ENCODE measurements at places on chromosomes 2 and 18.

GRCh38 chr18:78939105-78939504 is 40.5 kb upstream of the SALL3 start:
- no peak for DNase-seq

- no peak for DNase-seq
These were observed 40.6 kb downstream of the SDC1 start for GRCh38 chr2:20184067-20184938.

- DNase-seq, result no peak
These were observed 36.8 kb downstream of the HS6ST1 start for GRCh38 chr2:128281852-128282245.

DNA sequence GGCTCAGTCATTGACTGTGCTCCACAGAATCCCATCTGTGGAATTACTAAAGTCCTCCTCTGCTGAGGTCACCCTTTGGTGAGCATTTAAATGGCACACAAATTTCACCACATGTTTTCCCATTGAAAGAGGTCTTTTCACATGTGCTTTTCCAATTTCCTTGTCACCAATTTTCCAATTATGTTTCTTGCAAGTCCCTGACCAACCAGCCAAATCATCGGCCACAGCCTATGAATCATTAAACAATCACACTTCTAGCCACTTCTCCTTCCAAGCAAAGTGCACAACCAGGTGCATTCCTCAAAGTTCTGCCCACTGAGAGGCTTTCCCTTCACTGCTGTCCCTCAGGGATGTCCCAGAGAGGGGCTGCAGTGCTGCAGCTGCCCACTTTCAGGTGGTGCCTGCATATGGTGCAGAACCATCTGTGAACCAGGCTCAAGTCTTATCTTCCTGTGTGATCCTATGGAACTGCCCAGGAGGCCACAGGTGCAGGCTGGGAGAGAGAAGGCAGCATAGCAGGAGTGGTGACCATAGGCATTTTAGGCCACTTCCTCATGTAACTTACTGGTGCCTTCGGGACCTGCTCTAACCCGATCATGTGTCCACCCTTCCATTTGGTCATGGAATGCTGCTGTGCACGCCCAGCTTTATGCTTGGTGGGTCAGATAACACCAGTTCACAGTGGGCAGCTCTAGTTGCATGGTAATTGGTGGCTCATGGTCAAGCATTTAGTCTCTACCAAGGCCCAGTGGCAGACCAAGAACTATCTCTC is 153.0 kb downstream of the SEPTIN10 start:
- no peak for DNase-seq

DNA sequence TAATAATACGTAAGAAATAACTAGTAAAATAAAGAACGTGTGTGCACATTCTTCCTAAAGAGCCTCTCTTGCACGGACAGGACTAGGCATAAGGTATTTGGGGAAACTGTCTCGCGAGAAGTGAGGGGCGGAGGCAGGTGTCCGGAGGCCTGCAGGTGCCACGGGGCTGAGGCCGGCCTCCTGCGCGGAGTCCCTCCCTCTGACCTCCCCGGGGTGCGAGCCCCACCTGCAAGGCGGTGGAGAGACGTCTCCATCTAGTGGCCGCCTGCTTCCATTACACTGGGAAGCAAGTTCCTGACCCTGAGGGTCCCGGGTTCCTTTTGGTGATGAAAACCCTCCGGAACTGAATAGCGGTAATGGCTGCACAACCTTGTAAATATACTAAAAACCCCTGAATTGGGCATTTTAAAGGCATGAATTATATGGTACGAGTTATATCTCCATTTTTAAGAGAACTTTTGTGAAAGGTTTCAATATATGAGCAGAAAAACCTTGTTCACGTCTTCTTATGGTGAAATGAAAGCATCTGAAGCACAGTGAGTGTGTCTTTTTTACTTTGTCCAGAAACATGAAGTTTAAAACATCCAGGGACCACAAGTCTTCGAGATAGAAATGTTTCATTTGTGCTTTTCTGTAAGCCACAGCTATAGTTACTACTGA is 35.5 kb upstream of the CTDP1 start:
- peak; percentile 32 for DNase-seq

GRCh38 chr2:175432021-175432420 is 250.5 kb upstream of the ATP5MC3 start:
- no peak for DNase-seq

GRCh38 chr2:123692121-123692520 is 333.0 kb upstream of the CNTNAP5 start:
- DNase-seq, result no peak

- no peak for DNase-seq
These were observed 115.8 kb upstream of the SERTAD2 start for GRCh38 chr2:64769392-64770044.

DNA sequence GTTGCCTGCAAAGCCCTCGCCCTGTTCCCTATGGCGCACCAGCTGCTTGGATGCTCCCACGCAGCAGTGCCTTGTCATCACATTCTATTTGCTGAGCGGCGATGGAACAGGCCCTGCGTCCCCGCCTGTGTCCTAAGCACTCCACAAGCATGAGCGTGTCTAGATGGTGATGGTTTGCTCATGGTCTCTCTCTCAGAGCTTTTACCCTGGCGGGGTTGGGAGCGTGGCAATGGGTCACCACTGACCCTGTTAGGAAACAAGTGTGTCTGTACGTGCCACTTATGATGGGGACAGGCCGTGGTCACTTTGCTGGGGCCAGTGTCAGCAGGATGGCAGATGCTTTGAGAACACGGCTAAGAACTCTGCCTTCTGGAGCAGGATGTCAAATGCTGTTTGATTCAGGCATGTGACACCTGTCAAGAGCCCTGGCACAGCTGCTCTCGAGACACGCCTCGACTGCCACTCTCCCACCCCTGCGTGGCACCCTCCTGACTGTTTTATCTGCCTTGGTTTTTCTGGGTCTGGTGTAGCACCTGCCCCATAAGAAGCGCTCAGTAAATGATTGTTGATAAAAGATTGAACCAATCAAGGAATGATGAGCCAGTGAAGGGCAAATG is 44.2 kb downstream of the RRM2 start:
- DNase-seq, result no peak

DNA sequence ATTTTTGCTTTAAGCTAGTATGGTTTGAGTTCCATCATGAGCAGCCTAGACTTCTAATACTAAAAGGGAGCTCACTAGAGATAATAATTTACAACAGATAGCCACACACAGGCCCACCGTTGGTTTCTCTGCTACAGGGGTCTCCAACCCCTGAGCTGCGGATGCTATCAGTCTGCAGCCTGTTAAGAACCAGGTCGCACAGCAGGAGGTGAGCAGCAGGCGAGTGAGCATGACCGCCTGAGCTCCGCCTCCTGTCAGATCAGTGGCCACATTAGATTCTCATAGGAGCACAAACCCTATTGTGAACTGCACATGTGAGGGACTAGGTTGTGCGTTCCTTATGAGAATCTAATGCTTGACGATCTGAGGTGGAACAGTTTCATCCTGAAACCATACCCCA is 150.6 kb downstream of the HRH4 start:
- DNase-seq, result no peak

DNA sequence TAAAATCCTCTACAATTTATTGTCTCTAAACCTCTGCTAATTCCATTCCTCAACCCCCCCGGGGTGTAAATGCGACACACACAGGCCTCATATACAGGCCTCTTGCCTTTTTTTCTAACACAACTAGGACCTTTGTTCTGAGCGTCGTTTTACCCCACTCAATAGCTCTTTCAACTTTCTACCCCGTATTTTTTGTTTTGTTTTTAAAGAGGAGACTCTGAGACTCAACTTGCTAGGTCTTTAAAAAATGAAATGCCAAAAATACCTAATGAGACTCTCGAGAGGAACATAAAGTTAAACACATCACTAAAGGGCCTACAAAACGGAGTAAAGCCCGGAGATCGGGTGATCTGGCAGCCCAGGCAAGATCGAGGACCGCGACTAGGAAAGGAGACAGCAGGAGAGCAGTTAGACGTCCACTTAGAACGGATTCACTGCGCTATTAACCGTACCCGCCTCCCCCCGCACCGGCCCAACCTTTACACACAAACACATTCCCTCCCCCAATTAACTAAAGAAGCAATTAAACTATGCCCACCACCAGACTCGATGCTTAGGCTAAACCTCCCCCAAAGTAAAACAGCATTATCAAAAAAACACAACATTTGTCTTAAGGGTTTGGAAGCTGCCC is 1.7 kb downstream of the TRIP12 start:
- DNase-seq, result no peak

DNA sequence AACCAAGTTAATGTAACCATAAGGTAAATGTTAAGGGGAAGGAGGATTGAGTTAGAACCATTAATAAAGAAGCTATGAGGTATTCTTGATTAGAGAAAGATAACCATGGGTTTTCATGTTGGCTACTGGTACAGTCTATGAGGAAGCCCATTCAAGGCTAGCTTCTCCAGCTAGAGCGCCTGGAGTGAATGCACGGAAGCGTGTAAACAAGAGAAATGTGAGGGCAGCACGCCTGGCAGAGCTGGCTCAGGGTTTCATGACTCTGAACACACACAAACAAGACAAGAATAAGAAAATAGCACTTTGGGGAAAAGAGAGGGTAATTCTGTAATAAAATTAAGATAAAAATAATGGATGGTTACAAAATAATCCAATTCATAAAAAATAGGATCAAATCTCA is 255.3 kb downstream of the PDE11A start:
- no peak for DNase-seq

DNA sequence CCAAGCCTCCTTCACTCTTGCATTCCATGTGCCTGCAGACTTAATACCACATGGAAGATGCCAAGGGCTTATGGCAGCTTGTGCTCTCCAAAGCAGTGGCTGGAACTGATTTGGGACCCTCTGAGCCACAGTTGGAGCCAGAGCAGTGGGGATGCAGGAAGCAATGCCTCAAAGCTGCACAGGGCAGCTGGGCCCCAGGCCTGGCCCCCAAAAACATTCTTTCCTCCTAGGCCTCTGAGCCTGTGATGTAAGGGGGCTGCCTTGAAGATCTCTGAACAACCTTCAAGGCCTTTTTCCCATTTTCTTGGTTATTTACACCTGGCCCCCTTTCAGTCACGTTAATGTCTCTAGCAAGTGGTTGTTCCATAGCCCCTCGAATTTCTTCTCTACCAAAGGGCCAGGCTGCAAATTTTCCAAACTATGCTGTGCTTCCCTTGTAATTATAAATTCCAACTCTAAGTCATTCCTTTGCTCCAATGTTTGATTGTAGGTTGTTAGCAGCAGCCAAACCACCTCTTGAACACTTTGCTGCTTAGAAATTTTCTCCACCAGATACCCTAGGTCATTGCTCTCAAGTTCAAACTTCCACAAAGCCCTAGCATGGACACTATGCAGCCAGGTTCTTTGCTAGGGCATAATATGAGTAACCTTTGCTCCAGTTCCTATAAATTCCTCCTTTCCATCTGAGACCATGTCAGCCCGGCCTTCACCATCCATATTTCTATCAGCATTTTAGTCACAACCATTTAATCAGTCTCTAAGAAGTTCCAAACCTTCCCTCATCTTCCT is 245.0 kb upstream of the RBBP8 start:
- DNase-seq, result no peak

DNA sequence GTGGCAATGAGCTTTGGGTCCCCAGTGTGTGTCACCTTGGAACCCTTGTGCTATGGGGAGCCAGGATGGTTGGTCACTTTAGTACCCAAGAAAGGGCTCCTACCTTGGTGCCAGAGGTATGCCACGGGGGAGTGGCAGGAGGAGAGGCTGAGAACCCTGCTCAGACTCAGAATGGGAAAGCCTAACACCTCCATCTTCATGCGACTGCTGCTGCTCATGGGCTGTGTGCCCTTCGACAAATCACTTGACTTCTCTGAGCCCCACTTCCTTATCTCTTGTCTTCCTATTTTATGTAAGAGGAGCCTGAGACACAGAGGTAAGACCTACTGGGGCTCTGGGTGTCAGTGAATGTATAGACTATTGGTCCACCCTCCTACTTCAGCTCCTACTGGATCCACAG is 25.1 kb downstream of the EHD3 start:
- no peak for DNase-seq

GRCh38 chr2:165562233-165562632 is 92.7 kb downstream of the CSRNP3 start:
- no peak for DNase-seq

GRCh38 chr2:142140434-142140845 is 9.6 kb upstream of the LRP1B start:
- DNase-seq, result no peak

DNA sequence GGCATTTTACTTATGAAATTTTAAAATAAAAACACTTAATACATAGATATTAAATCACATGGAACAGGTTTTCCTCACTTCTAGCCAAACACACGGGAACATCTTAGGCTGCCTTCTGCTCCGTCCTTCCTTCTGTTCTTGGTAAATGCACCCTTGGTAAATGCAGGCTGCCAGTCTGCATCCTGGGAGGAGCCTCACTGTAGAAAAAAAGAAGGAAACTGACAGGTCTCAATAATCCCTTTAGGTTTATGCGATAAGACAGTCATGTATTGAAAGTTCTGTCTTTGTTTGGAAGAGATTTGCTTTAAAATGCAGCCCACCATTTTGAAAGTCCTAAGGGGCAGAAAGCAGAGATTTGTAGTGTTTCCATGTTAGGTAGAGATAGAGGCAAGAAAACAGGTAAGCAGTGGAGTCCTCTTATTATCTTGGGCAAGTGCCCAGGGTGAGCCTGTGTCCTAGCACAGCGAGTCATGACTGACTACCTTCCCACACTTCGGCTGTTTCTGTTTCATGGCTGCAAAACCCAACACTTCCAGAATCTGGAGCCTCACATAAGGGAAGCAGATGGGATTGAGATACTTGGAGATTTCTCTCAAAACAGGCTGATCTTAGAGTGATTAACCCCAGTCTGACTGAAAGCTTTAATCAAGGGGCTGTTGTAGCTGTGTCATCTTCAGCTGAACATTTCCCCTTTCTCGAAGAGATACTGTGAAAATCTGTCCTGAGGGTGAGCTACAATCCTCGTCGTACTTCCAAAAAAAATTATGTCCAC is 131.4 kb upstream of the MAP3K20 start:
- DNase-seq, result no peak

DNA sequence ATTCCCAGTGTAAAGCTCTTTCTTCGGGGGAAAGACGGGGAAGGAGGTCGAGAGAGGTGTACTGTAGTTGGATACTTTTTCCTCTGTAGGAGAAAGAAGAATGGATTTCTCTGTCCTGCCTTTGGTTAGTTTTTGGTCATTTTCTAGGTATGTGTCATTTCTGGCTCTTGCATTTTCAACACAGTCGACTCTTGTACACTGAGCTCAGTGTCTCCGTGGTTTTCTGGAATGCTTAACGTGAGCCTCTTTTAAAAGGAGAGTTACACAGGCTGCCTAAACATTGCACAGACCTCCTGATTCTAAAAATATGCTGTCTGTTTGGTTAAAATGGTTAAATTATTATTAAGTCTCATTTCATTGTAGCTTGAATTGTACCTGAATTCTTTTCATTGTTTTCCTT is 21.8 kb upstream of the GLS start:
- no peak for DNase-seq

- DNase-seq, result no peak
These were observed 62.5 kb downstream of the GPR39 start for GRCh38 chr2:132479155-132479554.

- DNase-seq, result peak; percentile 73
These were observed 85.2 kb upstream of the NDUFV2 start for GRCh38 chr18:9017167-9017904.

GRCh38 chr2:218470448-218470847 is 51.5 kb downstream of the VIL1 start:
- no peak for DNase-seq
